ENCODE measurements at places on chromosomes 3 and 15.

- DNase-seq, result no peak
Measured at GRCh38 chr3:123993818-123994217, 1.9 kb upstream of the ROPN1 start.

GRCh38 chr15:34718681-34719665, 35.8 kb downstream of the GJD2 start:
- DNase-seq, result no peak

GRCh38 chr3:19147905-19148767, at the start of gene KCNH8:
Gene KCNH8, plus strand, starts transcription at chr3:19148510. Its CDS starts 210 bp downstream, at chr3:19148720.
- DNase-seq, result peak; percentile 49

GRCh38 chr3:36165509-36166290, 214.6 kb upstream of the STAC start:
- DNase-seq, result no peak

DNA sequence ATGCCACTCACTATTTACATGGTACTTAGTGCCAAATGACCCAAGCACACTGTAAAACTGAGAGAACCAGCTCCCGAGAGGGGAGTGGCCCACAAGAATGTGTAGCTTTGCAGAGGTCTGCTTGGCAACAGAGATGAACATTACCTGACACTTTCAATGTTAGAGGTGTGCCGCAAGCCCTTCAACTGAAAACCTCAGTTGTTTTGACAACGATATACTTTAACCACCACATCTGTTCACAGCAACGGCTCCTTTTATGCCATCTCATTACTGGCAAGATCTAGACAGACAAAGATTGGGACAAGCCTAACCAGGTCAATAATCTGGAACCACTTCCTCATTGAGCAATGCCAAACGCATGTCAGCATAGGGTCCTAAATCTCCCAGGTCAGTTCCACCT, 23.7 kb downstream of the NEK10 start:
- DNase-seq, result no peak
